ENCODE measurements at places on chromosomes 1 and 21. TPM values are rescaled to one million over a fixed set of nuclear protein-coding genes. Genes with fewer than 3 reads are reported as not detected.
A peak's percentile ranks its signal among the peaks of the same experiment; 100 is the strongest.

The ZFYVE9 gene
- 36.3 TPM for total RNA-seq

The RGSL1 gene
- not detected for total RNA-seq

DNA sequence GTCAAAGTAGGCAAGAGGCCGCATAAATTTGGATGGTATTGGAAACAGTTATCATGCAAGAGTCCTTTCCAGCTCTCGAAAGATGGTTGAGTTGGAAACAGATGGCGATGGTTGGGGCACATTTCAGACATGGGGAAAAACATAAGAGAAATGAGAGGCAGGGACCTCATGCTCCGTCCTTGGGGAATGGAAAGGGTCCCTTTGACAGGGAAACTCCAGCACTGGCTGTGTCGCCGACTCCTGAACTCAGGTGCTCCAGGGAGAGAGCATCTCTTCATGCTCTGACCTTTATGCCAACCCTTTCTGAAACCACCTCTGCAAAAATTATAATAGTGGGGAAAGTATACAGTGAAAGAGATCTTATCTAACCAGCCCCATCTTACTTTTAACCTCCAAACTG, 36.8 kb upstream of the COL6A2 start:
- no peak for DNase-seq

DNA sequence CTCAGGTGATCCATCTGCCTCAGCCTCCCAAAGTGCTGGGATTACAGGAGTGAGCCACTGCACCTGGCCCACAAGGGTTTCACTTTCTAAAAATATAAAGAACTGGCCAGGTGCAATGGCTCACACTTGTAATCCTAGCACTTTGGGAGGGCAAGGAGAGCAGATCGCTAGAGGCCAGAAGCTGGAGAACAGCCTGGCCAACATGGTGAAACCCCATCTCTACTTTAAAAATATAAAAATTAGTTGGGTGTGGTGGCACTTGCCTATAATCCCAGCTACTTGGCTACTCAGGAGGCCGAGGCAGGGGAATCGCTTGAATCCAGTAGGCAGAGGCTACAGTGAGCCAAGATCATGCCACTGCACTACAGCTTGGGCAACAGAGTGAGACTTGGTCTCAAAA, 25.7 kb downstream of the MRPL39 start:
- no peak for DNase-seq

DNA sequence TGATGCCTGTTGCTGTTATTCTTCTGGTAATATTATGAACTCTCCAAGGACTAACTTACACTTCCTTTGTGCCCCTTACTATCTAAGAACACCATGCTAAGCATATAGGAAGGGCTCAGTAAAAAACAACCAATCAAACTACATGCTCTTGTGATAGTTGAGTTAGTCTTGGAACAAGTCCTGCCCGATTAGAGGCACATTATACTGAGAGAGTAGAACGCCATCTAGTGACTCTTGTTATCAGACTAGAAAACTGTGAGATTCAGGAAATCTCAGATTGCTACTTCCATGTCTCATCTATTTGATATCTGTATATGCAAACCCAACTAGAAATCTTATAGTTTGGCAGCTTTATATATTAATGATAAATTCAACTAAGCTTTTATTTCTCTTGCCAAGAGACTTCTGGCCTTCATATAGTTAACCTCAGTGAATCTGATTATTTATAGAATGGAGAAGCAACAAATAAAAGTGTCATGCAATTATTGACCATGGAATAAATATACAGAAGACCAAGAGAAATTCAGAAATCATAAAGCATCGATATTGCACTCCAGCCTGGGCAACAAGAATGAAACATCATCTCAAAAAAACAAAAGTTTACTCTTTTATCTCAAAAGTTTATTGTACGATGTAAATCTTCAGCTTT, 7.8 kb upstream of the SRRM1 start:
- DNase-seq, result no peak

- DNase-seq, result no peak
Observed at GRCh38 chr1:47655521-47656300, 217.9 kb downstream of the FOXD2 start.

DNA sequence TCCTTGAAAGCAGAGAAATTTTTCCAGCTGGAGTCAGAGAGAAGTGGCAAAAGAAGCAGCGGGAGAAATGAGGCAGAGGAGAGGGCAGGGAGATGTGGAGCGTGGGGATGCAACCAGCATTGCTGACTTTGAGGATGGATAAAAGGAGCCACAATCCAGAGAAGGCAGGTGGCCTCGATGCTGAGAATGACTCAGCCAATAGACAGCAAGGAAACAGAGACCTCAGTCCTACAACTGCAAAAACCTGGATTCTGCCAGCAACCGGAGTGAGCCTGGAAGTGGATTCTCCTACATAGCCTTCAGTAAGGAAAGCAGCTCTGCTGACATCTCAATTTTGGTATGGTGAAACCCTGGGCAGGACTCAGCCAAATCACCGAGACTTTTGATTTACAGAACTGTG, 128.9 kb upstream of the ATP1B1 start:
- DNase-seq, result no peak

DNA sequence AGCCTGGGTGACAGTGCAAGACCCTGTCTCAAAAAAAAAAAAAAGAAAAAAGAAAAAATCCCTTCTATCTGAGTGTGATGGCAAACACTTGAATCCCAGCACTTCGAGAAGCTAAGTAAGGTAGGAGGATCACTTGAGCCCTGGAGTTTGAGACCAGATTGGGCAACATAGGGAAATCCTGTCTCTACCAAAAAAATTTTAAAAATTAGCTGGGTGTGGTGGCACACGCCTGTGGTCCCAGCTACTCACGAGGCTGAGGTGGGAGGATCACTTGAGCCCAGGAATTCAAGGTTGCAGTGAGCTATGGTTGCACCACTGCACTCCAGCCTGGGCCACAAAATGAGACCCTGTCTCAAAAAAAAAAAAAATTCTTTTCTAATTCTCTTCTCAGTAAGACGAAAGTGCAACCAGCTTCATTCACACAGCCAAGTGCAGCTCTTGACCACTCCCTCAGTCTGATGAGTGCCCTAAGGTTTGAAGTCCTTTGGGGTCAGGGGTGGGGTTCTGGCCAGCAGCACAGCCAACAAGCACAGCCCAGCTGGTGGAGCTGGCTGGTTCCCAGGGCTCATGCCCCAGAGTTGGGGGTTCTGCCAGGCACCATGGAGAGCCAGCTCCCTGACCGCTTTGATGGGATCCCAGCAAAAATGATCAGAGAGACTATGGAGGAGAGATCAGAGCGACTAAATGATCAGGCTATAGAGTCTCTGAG, 8.0 kb downstream of the SLC2A5 start:
- peak; percentile 60 for DNase-seq

DNA sequence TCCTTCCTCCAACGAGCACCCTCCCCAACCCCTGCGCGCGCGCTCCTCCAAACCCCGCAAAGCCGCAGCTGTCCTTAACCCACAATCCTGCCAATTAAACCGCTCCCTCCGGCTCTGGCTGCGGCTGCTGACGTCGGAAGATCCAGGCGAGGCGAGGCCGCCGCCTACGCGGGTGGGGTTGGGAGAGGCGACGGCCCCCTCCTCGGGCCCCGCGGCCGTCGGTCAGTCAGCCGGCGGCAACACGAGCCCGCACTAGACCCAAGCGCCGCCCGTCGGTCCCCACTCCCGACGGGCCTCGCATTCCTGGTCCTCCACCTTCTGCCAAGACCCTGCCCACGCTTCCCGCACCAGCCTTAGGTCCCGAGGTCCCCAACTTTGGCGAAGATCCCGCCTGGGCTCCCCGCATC, 75.4 kb downstream of the VWA5B1 start:
- no peak for DNase-seq

The PROK1 gene
- total RNA-seq, result not detected

The RIMS3 gene
- total RNA-seq, result 5.4 TPM

DNA sequence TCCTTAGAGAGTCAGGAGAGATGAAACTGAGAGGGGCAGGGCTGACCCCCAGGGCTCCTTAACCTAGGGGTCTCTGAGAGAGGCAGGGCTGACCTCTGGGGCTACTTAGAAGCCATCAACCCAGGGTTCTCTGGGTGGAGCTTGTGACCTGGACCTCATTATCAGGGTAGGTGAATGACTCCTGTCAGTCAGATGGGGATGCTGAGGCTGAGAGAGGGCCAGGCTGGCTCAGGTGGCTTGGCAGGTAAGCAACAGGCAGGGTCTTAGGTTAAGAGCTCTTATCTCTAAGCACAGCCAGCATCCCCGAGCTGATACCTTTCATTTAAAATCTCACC, 160.9 kb downstream of the PTPRU start:
- DNase-seq, result no peak

- no peak for DNase-seq
Observed at GRCh38 chr1:93186667-93187066, 6.1 kb downstream of the CCDC18 start.

The ENTREP3 gene
- total RNA-seq, result 20.7 TPM

The AADACL3 gene
- total RNA-seq, result not detected

- DNase-seq, result no peak
Observed at GRCh38 chr1:197761654-197762053, 13.6 kb downstream of the DENND1B start.

DNA sequence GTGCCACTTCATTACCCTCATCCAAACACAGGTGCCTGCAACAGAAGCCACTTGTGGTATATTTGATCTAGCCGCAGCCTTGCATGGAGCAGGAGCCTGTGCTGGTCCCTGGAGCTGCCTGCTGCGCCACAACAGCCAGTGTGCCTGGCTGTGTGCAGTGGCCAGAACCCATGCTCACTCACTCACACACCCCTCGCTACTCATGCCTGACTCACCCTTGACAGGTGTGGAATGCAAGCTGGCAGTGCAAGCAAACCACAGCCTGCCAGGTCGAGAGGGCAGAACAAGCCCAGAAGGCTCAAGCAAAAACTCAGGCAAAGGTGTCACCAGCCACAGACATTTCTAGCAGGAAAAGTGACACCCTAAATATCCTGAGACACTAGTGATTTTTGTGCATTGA, 1510.9 kb downstream of the KCNT2 start:
- no peak for DNase-seq

DNA sequence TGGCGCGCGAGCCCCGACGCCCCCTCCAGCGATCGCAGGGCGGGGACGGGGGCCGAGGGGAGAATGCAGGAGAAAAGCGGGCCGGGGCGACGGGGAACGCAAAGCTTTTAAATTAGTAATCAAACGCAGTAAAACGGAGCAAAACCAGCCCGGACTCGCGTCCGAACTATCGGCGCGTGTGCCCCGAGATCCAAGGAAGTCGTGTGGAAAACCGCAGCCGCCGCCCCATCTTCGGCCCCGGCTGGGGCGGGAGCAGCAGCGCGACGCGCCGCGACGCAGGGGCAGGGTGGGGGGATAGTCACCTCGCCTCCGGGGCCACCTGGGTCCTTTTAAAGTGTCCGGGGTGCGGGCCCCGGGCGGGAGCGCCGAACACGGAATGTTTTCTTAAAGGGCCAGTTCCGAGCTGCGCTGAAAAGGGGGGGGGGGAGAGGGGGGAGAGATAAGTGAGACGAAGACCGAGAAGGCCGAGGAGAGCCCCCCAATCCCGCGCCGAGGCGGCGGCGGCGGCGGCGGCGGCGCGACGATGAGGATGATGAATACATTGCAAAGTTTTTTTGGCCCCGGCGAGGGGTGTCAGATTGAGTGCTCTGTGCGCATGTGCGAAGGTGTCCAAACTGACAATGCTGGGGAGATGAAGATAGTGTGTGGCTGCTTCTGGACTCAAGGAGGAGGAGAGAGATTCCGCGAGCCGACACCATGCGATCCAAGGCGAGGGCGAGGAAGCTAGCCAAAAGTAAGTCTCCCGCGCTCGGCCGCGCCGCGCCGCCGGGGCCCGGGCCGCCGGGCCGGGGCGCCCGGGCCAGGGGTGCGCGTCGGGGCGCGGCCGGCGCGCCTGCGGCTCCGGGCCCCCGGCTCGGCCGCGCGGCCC, at the start of gene PRDM16:
TSS of gene PRDM16 (plus strand) at position 640 of the 868 bp plus-strand sequence. CDS start at position 697, 57 bp downstream.
- no peak for DNase-seq

GRCh38 chr1:118821801-118822200, 166.3 kb downstream of the TBX15 start:
- no peak for DNase-seq

- DNase-seq, result peak; percentile 57
Observed at GRCh38 chr1:65001231-65001792, 35.0 kb upstream of the JAK1 start.

The CYP4A22 gene
- 0.88 TPM for total RNA-seq

- DNase-seq, result no peak
Observed at GRCh38 chr1:95578462-95578861, 344.5 kb downstream of the RWDD3 start.

The IGSF9 gene
- total RNA-seq, result 169 TPM

DNA sequence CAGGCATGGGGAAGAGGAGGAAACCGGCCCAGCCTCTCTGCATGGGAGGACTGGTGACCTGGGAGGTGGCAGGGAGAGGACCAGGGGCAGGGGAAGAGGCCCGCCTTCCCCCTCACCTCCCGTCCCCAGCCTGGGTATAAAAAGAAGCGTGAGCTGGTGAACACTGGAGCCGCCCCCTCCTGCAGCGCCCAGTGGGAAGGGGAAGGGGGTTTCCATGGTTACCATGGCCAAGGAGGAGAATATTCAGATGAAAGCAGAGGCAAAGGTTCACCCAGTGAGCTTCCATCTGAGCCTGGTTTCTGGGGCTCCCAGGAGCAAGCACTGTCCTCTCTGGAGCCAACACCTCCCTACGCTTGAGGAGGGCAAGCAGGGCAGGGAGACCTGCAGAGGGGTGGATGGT, 54.9 kb downstream of the ACOT7 start:
- no peak for DNase-seq

DNA sequence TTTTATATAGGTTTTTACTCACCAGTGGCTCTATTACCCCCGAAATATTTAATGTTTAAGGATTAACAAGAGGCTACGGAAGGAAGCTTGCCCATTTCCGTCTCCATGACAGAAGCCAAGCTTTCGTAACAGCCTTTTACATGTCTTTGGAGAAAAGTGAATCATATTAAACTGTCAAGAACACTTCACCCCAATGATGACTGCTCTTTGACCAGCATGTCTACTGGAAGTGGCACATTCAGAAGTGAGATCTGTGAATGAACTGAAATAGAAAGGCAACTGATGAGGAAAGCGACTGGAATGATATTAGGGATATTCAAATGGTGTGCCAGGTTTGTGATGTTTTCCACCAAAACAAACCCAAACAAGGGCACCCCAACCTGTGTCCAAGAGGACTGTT, 8.5 kb upstream of the PRDM15 start:
- no peak for DNase-seq

GRCh38 chr1:30520476-30520875, 202.9 kb downstream of the MATN1 start:
- DNase-seq, result no peak

DNA sequence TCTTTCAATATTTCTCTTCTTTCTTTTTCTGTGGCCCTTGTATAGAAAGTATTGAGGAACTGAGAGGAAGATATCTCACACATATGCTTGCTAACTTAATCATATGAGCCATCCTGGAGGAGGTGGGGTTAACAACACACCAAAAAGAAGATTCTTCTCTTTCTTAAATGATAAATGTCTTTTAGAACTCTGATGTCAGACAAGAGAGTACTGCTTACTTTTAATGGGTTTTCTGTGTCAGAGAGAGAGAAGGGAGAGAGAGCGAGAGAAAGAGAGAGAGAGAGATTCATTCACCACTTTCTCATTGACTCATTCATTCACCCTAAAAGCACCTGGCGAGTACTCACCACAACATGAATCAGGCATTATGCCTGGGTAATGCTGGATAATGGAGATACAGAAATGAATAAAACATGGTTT, 250.3 kb upstream of the SGIP1 start:
- DNase-seq, result no peak

The KLHDC8A gene
- not detected for total RNA-seq

Data from Peyer's patch (tissue), 4 donors.